Naive thymus-derived CD8-positive, alpha-beta T cell (primary cell): ENCODE measurements at places on chromosomes 2 and 18. TPM values are rescaled to one million over a fixed set of nuclear protein-coding genes. Genes with fewer than 3 reads are reported as not detected.

C1QL2 gene
- not detected for total RNA-seq

CXCR1 gene
- total RNA-seq, result not detected

CDC42EP3 gene
- 28.4 TPM for total RNA-seq

ZSWIM2 gene
- total RNA-seq, result not detected

STK25 gene
- 150 TPM for total RNA-seq

MC4R gene
- not detected for total RNA-seq

FBXO48 gene
- total RNA-seq, result 4.8 TPM

DNA sequence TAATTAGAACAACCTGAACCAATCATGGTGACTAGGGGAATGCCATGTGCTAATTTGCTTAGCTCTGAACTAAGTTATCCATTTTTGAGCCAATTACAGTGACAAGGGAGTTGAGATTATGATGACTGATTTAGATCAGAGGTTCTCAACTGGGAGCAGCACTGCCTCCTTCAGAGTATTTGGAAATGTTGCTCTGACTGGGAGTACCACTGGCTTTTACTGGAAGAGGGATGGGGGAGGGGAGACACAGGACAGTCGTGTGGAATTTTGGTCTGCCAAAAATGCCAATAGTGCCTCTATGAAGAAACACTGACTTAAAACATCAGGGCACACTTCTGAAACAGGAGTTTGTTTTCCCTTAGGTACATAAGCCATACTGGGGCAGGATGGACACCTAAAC lies 48.1 kb upstream of the VPS54 start:
- no peak for DNase-seq

GRCh38 chr2:236866542-236867340 lies 218.9 kb upstream of the COPS8 start:
- DNase-seq, result no peak

GRCh38 chr18:7924616-7925015 lies 357.5 kb downstream of the PTPRM start:
- no peak for DNase-seq

DNA sequence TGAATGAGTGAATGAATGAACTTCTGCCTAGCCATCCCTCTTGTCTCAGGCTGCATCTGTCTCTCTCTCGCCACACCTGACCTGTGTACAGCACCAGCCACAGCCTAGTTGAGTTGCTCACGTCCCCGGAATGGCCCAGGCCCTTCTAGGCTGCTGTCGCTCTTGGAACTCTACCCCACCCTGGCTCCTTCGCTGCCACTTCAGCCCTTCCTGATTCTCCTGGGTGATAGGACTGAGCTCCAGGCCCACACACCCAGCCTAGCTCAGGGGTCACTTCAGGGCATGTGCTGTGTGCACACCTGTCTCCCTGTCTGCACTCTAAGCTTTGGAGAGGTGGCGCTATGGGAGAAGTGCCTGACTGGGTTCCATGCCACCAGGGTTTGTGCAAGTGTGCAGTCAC lies 236.6 kb downstream of the GLI2 start:
- DNase-seq, result no peak

DNA sequence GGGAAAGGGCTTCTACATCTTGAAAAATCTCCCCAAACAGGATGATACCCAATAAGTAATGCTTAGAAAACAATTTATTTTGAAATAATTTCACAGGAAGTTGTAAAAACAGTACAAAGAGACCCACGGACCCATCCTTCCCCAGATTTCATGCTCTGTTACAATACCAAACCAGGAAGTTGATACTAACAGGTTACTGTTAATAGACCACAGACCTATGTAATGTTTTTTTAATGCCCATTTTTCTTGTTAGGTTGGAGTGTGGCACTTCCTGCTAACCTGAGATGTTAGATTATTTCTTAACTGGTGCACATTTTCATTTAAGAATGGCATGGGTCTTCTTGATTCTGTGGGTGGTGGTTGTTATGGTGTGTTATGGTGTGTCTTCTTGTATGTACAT lies 21.4 kb upstream of the MGAT5 start:
- DNase-seq, result no peak

GRCh38 chr2:152588998-152589397 lies 128.3 kb downstream of the PRPF40A start:
- DNase-seq, result no peak

- DNase-seq, result no peak
Measured at GRCh38 chr18:60215432-60215831, 157.1 kb downstream of the MC4R start.

DNA sequence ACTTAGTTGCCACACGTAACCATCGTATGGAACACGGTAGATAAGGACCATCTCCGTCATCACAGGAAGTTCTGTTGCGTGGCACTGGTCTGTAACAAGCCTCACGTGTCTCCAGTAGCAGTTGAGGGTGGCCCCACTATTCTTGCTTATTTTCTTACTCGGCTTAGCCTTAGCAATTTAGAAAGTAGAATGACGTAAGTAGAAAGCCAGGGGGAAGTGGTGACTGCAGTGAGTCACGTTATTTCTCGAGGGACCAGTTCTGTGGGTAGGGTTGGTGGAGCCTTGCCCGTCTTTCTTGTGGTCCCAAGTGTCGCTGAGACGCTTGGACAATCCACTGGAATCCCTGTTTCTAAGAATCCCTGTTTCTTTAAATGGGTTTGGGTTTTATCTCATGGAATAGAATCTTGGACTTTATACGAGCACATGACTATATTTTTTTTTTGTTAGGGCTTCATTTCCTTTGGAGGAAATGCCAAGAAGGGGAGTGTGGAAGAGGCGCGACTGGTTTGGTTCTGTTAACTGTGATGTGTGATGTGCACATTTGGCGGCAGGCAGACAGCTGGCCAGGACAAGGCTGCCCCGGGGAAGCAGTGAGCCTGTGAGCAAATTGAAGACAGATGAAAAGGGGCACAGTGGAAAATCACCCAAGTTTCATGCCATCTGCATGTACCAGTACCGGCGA lies 96.2 kb downstream of the CABLES1 start:
- DNase-seq, result peak; percentile 87

DNA sequence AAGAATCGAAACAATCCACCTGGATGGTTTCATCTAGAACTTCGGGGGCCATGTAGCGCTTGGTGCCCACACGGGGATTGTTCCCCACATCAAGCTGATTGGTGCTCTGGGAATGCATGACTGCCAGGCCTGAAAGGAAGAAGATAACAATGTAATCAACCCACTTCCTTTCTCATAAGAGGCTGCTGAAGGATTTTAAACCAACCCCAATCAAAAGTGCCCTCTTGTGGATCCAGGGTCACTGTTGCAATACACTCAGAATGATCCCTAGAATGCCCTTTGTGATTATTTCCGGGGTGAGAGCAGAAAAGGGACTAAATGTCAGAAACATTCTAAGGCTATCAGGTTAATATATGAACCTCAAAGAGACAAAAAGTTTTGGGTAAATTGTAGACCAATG lies 115.2 kb downstream of the ACVR1 start:
- no peak for DNase-seq
